Vagina (tissue), 2 donors: ENCODE measurements at places on chromosomes 11 and 22.
A peak's percentile ranks its signal among the peaks of the same experiment; 100 is the strongest.

DNA sequence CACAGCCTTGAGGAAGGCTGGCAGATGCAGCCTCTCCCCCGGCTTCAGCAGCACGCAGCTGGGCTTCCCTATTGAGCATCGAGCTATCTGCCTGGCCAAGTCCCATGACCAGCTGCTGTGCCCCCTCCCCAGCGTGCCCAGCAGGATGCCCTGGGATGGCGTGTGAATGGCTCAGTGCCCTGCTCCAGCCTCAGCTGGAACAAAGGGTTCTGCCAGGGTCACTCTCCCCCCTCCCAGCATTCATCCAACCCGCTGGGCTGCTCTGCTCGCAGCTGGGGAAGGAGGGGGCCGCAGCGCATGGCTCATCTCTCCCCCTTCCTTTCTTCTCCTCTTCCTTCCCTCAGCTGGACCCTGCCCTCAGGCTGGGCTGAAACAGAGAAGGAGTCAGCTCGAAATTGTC is 14.5 kb downstream of the LRP4 start:
- H3K36me3 ChIP-seq: no peaks in the 10 kb centered on the region
- H3K4me3 ChIP-seq: no peak overlapping the region
- no peaks in the 10 kb centered on the region for H3K4me1 ChIP-seq
- DNase-seq: no peak

GRCh38 chr11:70497536-70498075 is 99.3 kb downstream of the CTTN start:
- H3K4me3 ChIP-seq: no peak overlapping the region
- H3K27me3 ChIP-seq: no peaks in the 10 kb centered on the region
- no peak for DNase-seq
- H3K36me3 ChIP-seq: no peaks in the 10 kb centered on the region
- no peaks in the 10 kb centered on the region for H3K4me1 ChIP-seq

DNA sequence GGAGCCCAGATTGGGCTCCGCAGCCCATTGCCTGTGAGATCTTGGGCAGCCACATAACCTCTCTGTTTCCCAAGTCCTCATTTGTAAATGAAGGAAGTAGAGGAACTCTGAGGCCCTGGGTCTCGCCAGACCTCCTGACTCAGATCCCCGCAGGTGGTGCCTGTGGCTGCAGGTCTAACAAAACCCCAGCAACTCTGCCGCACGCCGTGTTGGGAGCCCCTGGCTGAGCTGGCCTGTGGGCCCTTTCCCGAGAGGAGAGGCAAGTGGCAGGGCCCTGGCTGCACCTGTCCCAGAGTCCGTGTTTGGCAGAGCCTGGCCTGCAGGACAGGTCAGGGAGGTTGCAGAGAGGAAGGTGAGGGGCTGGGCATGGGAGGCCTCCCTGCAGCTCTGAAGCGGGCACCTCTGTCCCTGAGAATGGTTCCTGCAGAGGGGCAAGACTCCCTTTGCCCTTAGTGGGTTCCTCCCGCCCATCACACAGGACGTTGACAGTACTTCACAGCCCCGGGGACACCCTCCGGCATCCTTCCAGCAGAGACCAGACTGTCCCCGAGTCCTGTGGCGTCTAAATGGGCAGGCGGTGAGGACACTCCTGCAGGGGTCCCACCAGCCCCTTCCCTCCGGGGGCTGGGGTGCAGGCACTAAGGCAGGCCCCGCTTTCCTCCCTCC is 67.7 kb downstream of the ARHGAP8 start:
- H3K4me1 ChIP-seq: no peaks in the 10 kb centered on the region
- no peak for DNase-seq
- H3K27me3 ChIP-seq: no peaks in the 10 kb centered on the region
- H3K4me3 ChIP-seq: no peak overlapping the region
- H3K27ac ChIP-seq: no peak overlapping the region

DNA sequence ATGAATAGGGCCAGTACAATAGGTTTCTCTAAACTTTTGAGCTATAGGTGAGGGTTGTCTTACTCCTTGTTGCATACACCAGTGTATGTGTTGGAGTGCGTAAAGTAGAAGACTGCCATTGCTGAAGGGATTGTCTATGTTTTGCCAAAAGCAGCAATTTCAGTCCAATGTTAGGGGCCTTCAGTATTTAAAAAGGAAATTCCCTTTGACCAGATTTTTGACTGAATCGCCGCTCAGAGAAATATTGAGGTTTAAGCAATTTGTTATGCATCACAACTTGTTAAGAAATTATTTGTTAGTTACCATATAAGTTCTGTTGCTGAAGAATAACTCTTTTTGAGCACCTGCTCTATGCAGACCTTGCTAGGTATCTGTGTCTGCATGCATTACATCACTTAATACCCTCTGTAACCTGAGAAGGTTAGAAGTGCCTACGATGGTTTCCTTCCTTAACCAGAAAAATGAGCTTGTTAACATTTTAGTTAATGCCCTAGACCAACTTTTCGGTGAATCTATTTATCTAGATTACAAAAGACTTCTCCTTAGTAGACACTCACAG is 33.9 kb downstream of the MMP20 start:
- no peak for DNase-seq
- H3K4me3 ChIP-seq: no peak overlapping the region
- H3K36me3 ChIP-seq: no peaks in the 10 kb centered on the region

- no peak overlapping the region for H3K27ac ChIP-seq
- H3K4me1 ChIP-seq: no peaks in the 10 kb centered on the region
- no peak overlapping the region for H3K4me3 ChIP-seq
- H3K27me3 ChIP-seq: no peaks in the 10 kb centered on the region
- DNase-seq: no peak
Measured at GRCh38 chr11:107824668-107825369, 33.8 kb downstream of the SLC35F2 start.

DNA sequence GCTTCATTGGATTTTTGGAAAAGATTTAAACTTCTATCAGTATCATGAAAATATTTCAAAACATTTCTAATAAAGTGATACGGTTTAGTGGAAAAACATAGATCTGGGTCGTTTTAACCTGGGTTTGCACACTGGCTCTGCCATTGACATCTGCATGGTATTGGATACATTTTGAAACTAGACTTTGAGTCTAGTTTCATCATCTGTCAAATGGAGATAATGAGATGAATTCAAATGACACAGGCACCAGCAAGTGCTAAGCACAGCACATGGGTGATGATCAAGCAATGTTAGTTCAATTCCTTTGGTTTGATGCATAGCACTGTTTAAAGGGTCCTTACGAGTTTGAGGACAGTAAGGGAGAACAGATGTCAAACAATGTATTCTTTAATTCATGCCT is 819.0 kb upstream of the CCDC90B start:
- no peak overlapping the region for H3K4me3 ChIP-seq
- no peak for DNase-seq
- H3K4me1 ChIP-seq: no peaks in the 10 kb centered on the region
- no peaks in the 10 kb centered on the region for H3K36me3 ChIP-seq
- no peak overlapping the region for H3K27ac ChIP-seq
- no peaks in the 10 kb centered on the region for H3K27me3 ChIP-seq

DNA sequence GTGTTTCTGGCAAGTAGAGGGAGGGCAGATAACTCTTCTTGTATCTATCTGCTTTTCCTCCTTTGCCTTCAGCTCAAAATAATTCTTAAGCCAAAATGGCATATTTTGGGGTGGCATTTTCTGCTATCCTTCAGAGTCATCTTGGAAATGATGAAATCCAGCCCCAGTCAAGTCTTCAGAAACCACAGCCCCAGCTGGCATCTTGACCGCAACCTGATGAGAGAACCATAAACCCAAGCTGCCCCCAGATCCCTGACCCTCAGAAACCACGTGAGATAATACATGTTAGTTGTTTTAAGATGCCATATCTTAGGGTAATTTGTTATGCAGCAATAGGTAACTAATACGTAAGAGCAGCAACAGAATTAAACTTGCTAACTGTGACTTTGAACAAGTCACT is 15.1 kb upstream of the PAMR1 start:
- peaks cover 29% of the 10 kb centered on the region for H3K4me1 ChIP-seq
- DNase-seq: no peak
- no peaks in the 10 kb centered on the region for H3K36me3 ChIP-seq
- H3K27me3 ChIP-seq: no peaks in the 10 kb centered on the region
- peak overlapping the region; percentile 70 for H3K27ac ChIP-seq

DNA sequence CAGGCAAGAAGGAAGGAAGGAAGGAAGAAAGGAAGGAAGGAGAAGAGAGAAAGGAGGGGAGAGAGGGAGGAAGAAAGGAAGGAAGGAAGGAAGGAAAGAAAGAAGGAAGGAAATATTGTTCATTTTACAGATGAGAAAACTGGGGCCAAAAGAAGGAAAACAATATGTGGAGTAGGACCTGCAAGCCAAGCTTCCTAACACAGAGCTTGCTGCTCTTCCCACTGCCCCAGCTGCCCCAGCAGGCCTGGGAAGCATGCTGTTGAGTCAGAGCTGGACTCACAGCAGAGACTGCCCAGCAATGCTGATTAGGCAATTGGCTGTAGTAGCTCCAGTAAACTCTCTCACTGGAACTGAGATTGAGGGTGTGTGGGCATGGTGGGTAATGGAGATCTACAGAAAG is 42.6 kb upstream of the SMCO4 start:
- no peak overlapping the region for H3K4me3 ChIP-seq
- no peak overlapping the region for H3K27ac ChIP-seq
- H3K4me1 ChIP-seq: no peaks in the 10 kb centered on the region

DNA sequence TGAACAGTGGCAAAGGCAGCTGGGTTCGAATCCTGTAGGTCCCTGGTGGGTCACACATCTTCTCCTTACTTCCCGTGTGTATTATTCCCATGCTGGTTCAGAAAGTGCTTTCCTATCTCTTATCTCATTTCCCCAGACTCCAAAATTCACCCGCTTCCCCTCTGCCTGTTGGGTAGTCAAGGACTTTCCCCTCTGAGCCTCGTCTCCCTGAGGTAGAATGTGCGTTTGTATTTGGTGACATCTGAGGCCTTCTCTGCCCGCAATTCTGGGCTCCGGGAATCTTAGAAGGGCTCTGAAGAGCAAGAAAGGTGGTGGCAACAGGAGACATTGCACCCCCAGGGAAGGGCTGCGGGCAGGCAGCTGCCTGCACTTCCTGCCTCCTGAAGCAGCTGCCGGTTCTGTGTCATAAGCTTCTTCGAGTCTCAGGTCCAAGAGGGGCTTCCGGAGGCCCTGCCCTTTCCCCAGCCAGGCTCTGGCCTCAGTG is 5.9 kb downstream of the LRRC32 start:
- H3K27me3 ChIP-seq: no peaks in the 10 kb centered on the region
- H3K27ac ChIP-seq: no peak overlapping the region
- H3K36me3 ChIP-seq: no peaks in the 10 kb centered on the region
- H3K4me1 ChIP-seq: peaks cover 38% of the 10 kb centered on the region
- no peak overlapping the region for H3K4me3 ChIP-seq
- DNase-seq: no peak

DNA sequence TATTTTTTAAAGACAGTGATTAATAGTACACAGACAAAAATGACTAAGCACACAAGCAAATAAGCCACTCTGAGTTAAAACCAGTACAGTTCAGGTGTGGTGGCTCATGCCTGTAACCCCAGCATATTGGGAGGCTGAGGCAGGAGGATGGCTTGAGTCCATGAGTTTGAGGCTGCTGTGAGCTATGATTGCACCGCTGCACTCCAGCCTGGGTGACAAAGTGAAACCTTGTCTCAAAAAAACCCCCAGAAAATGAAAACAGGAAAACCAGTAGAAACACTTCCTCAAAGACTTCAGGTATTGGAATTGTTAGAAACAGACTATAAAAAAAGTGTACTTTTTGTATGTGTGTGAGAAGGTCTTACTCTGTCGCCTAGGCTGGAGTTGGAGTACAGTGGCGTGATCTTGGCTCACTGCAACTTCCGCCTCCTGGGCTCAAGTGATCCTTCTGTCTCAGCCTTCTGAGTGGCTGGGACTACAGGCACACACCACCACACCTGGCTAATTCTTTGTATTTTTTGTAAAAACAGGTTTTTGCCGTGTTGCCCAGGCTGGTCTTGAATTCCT is 33.0 kb downstream of the PPP6R2 start:
- H3K27ac ChIP-seq: no peak overlapping the region
- no peaks in the 10 kb centered on the region for H3K4me1 ChIP-seq
- no peak for DNase-seq
- H3K27me3 ChIP-seq: no peaks in the 10 kb centered on the region

DNA sequence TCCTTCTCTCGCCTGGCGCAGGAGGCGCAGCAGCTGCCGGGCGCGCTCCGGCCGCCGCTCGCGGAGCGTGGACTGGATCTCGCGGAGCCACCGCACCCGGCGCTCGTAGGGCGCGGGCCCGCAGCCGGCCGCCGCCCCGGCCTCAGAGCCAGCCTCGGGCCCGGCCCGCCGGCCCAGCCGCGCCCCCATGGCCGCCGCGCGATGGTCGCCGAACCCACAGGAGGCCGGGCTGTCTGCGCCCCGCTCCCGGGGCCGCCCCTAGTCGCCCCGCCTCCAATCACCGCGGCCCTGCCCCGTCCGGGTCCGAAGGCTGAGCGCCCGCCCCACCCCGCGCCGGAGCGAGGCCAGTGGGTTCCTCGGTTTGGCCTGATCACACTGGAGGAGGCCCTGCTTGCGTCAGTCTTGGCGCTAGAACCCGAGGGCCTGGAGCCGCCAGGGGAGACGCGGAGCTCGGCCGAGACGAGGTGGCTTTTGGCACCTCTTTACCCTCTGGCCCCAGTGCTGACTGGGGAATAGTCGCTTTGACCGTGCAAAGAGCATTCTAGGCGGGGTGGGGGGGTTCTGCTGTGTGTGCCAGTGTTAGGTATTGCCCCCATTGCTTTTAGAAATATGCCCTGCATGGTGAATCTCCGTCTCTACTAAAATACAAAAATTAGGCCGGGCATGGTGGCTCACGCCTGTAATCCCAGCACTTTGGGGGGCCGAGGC is at the start of gene LRRC75B:
Gene LRRC75B (minus strand): TSS at position 223 of the 708 bp plus-strand sequence. CDS start 34 bp downstream, at position 189.
- H3K4me1 ChIP-seq: peaks cover 10% of the 10 kb centered on the region
- no peak for DNase-seq
- H3K4me3 ChIP-seq: peak within 1 kb of the TSS; percentile 71

DNA sequence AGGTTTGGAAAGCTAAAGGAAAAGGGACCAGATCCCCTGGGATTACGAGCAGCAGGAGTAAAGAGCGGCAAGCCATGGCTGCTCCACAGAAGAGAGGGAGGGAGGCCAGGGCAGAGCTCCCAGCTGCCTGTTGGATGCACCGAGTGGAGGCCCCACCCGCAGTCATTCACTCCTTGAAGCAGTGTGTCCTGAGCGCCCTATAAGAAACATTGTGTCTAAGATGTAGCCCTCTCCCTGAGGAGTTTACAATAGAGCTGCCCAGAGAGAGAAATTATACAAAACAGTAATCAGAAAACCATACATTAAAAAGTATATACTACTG is 54.7 kb upstream of the CSNK2A3 start:
- DNase-seq: no peak
- H3K27me3 ChIP-seq: no peaks in the 10 kb centered on the region

GRCh38 chr11:47021965-47022364 is 85.4 kb downstream of the CSTPP1 start:
- no peaks in the 10 kb centered on the region for H3K4me1 ChIP-seq
- H3K4me3 ChIP-seq: no peak overlapping the region
- no peaks in the 10 kb centered on the region for H3K36me3 ChIP-seq
- DNase-seq: no peak
- H3K27me3 ChIP-seq: no peaks in the 10 kb centered on the region

- no peaks in the 10 kb centered on the region for H3K36me3 ChIP-seq
- no peak for DNase-seq
- H3K4me1 ChIP-seq: no peaks in the 10 kb centered on the region
- H3K27me3 ChIP-seq: no peaks in the 10 kb centered on the region
- H3K27ac ChIP-seq: no peak overlapping the region
- no peak overlapping the region for H3K4me3 ChIP-seq
Measured at GRCh38 chr11:11789735-11790369, 51.9 kb upstream of the USP47 start.

- H3K4me3 ChIP-seq: no peak overlapping the region
- no peaks in the 10 kb centered on the region for H3K27me3 ChIP-seq
- no peaks in the 10 kb centered on the region for H3K36me3 ChIP-seq
- H3K27ac ChIP-seq: no peak overlapping the region
- no peak for DNase-seq
Measured at GRCh38 chr11:111815489-111815888, 49.3 kb upstream of the PPP2R1B start.
